ENCODE measurements at places on chromosomes 3 and 15.
A peak's percentile ranks its signal among the peaks of the same experiment; 100 is the strongest.

DNA sequence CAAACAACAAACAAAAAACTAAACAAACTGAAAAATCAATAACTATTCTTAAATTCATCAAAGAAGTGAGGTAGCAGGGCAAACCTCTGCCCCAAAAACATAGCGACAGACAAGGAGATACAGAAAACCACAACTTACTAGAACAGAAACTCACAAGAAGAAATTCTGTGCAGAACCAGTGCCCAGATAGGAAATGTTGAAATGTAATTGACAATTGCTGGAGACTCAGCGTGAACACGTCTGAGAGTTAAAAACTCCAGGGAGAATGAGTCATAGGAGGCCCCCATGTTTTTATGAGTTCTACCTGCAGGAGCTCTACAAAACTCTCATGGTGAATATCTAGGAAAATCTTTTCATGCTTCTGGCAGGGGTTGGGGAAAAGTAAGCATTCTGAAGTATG, 95.5 kb upstream of the SETMAR start:
- DNase-seq = no peak

DNA sequence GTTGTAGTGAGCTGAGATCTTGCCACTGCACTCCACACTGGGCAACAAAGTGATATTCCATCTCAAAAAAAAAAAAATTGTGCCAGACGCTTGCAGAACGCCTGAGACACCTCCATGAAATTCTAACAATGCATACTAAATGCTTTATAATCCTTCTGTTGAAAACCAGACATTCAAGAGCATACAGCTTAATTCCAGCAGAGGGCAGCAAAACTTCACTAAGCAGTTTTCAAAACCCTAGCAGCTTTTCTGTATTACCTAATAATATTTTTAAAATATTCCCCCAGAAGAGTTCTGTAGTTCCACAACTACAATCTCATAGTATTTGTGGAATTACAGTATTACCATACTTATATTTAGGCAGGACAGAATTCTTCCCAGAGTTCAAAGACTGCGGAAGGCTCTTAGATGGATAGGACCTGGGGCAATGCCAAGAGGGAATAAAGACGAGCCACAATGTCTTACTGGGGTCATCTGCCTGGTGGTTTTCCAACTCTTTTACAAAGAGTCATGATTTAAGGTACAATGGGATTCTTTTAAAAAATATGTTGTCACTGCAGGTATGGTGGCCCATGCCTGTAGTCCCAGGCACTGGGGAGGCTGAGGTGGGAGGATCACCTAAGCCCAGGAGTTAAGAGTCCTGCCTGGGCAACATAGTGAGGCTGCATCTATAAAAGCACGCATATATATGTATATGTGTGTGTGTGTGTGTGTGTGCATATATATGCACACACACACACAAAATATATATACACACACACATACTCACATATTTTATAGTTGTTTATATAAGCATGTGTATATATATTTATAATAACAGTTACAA, 19.6 kb upstream of the TASOR start:
- peak; percentile 58 for DNase-seq

- no peak for DNase-seq
Observed at GRCh38 chr3:10354361-10355015, 33.6 kb upstream of the SEC13 start.

GRCh38 chr3:32093204-32093603, 13.2 kb upstream of the GPD1L start:
- no peak for DNase-seq

GRCh38 chr3:46679681-46680080, 13.8 kb downstream of the ALS2CL start:
- no peak for DNase-seq

DNA sequence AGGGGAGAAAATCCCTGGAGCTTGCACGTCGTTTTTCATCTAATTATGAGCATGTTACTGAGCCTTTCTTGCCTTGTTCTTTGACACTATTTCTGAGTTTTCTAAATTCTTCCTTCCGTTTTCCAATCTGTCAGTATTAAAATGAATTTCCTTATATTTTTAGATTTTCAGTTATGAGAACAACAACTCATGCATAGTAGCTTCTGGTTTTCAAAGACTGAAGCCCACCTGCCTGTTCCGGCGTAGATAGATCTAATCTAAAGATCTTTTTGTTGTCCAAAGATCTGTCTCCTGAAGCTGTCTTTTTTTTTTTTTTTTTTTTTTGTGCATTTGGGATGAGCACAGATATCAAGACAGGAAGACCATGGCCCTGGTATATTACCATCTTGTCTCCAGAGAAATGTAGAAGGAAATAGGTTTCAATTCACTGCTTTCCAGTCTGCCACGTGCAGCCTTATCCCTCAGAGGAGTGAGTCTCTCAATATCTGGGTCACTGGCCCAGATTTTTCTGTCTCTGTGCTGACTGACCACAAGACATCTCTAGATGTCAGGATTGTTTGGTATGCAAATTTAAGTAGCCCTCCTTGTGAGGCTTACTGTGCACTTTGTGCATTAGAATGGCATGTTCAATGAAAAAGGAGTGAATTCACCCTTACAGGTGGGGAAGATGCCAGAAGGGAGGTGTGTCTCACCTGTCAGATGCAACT, 222.3 kb upstream of the TMC3 start:
- DNase-seq = no peak

All from NCI-H1930 (cell line).